ENCODE measurements at places on chromosomes 12 and 14.

GRCh38 chr14:78524766-78525165 is 354.6 kb downstream of the NRXN3 start:
- DNase-seq = no peak

GRCh38 chr14:90580377-90581335 is 183.8 kb downstream of the CALM1 start:
- no peak for DNase-seq

- no peak for DNase-seq
These were observed 29.3 kb upstream of the RIN3 start for GRCh38 chr14:92484132-92484823.

GRCh38 chr12:14810167-14810952 is 3.6 kb downstream of the SMCO3 start:
- DNase-seq = no peak

- no peak for DNase-seq
These were observed 96.3 kb downstream of the ITPK1 start for GRCh38 chr14:93019367-93019843.

DNA sequence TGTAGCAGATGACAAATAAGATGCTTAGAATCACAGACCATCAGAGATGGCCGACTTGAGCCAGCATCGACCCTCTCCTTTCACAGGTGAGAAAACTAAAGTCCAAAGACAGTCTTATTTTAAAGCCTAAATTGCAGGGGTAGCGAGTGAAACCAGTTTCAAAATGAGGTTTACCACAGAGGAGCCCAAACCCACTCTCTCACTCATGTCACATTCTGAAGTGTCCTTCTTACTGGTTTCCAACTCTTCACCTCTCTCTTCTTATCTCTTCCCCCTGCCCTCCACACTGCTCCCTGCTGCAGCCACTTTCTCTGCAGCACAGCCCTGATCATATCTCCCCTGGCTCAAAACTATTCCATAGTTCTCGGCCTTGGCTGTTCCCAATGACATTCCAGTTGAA is 57.0 kb upstream of the NID2 start:
- no peak for DNase-seq

DNA sequence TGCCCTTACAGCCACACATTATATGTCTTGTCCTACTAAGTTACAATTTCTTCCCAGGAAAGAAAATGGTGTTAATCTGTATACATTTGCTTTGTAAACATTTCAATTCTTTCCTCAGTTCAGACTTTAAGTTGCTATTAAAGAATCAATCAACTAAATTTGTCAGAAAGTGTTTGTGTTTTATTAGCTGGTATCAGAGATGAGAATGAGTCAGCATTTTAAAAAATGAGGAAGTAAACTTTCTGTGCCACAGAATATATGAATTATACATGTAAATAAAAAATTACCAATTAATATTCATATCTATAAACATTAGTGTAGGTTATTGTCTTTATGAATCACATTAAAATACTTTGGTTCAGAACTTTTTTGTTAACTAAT is 82.0 kb downstream of the LMO3 start:
- DNase-seq = no peak
